Gastroesophageal sphincter (tissue), 4 donors: ENCODE measurements at places on chromosomes 11 and 22. TPM values are rescaled to one million over a fixed set of nuclear protein-coding genes. Genes with fewer than 3 reads are reported as not detected.

- ATAC-seq = no peak
Measured at GRCh38 chr22:48494256-48494967, 1333.3 kb downstream of the BRD1 start.

DNA sequence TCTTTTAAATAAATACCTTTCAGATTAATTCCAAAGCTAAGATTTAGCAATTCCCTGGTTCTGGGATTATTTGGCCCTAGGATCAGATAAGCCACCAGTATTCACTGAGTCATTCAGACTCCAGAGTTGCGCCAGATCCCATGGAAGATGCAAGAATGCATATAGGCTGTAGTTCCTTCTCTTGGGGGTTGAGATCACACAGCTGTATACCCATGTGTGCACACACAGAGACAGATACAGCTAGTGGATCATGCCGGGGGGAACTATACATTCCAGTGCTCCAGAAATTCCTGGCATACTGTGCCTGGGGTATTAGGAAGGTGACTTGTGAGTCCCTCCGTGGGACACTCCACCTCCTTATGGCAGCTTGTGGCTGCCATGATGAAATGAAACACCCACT lies 75.4 kb downstream of the ZBTB16 start:
- peak; percentile 32 for ATAC-seq

Gene DDI1
- total RNA-seq = not detected

GRCh38 chr22:25114369-25115362 lies 85.0 kb upstream of the CRYBB3 start:
- ATAC-seq = no peak

GRCh38 chr11:134576286-134576685 lies 164.2 kb upstream of the B3GAT1 start:
- no peak for ATAC-seq

DNA sequence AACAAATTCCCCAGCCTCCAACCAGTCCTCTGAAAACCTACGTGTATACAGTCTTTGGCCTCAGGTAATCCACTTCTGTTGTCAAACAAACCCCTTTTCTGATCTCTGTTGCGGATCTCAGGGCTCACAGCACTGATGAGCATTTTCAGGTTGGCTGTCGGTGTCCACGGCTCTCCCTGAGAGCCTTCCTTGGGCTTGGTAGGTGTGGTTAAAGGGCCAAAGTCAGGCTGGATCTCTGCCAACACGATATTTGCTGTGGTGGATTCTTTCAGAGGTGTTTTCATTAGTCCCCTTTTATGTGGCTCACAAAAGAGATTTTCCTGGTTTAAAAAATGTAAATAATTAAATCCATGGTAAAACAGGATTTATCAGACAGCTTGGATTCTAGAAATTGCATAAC lies 2.9 kb downstream of the E2F8 start:
- no peak for ATAC-seq

GRCh38 chr11:116062490-116063171 lies 558.4 kb upstream of the CADM1 start:
- ATAC-seq = no peak

Gene PIH1D2
- total RNA-seq = 1.8 TPM

GRCh38 chr11:76777876-76778275 lies 5.3 kb upstream of the TSKU start:
- no peak for ATAC-seq

DNA sequence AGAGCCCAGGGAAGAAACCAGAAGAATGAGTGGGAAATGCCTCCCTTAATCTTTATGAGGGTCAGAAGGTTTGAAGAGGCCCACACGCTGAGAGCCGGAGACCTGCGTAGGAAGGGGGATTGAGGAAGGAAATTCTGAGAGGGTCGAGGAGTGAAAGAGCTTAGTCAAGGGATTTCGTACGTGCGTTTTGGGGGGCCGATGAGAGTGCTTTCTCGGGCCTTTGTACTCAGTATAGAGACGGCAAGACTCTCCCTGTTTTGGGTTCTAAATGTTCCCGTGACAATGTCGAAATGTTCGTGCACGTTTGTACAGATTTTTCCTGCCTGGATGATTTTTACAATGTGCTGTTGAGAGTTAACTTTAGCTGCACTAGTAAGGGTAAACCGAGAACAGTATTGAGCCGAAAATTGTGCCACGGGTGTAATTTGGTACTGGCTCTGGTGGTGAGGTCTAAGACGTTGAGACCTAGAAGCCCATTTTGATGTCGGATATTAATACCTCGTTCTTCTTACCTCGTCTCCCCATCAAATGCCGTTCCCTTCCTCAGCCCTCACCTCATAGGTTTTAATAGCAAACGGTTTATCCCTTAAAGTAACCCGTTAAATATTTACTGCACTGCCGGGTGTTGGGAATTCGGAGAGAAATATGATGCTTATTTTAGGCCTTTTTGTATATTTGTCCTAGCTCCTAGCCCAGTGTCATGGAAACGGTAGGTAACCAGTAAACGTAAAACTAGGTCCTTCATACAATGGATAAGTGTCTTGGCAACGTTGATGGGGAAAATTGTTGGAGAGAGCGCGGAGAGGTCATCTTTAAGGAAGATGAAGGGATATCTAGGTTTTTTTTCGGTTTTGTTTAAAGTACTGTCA lies 734 bp downstream of the C11orf58 start:
- ATAC-seq = peak; percentile 6

Gene AGBL2
- 2.3 TPM for total RNA-seq

DNA sequence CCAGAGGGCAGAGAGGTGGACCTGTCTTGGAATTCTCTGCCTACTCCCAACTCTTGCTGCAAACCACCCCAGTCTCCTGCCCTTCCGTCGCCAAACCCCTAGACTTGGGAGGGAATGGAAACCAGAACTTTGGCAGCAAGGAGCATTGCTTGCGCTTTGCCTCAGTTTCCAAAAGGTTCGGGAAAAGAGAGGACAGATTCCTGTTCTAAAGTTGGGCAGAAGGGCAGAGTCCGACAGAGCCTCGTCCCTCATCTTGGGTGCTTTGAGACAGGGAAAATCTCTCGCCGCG lies 396 bp upstream of the ROBO3 start:
- no peak for ATAC-seq

Gene OR5P2
- not detected for total RNA-seq

GRCh38 chr11:12692229-12693075 lies 18.2 kb downstream of the TEAD1 start:
- peak; percentile 82 for ATAC-seq

GRCh38 chr11:96267496-96268032 lies 75.4 kb downstream of the MAML2 start:
- no peak for ATAC-seq

Gene OR4A16
- total RNA-seq = not detected

DNA sequence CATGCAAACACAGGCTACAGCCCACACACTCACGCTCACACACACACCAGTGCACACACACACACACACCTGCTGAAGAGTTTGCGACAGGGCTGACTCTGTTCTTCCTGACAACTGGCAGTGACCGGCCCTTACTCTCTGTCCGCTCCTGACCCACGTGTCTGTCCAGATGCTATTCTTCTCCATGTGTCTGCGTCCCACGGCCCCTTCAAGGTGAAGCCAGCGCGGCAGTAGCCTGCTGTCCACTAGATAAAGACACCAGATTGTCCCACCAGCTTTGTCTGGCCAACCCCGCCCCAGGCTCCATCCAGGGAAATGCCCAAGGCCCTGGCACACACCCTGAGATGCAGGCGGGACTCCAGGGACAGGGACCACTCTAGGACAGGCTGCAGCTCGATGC lies 713.9 kb downstream of the BRD1 start:
- ATAC-seq = no peak

Gene TRIM49
- total RNA-seq = not detected

- ATAC-seq = no peak
Measured at GRCh38 chr11:14420223-14420622, 61.2 kb upstream of the RRAS2 start.

Gene ASCL2
- not detected for total RNA-seq

DNA sequence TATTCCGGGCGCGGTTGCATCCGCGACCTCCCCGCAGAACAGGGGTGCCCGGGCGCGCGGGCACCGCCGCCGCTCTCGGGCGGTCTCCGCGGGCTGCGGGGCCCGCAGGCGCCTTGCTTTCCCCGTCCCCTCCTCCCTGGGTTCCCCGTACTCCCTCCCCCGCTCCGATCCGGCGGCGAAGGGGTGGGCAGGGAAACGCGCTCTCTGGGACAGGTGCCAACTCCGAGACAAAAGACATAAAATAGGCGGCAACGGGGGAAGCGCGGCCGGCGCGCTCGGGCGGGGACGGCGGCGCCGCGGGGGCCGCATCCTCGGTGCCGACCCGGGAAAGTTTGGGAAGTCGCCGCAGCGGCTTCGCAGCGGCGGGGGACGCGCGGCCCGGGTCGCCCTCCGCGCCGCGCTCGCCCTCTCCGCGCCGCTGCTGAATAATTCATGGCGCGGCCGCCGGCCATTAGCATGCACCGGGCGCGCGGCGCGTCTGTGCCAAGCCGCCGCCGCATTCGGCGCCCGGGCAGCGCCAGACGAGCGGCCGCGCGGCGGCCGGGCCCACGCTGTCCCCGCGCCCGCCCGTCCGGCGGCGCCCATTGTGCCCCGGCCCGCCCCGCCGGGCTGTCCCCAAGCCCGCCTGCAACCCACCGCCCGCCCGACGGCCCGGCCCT lies 78.7 kb upstream of the PPARA start:
- peak; percentile 65 for ATAC-seq

- no peak for ATAC-seq
Measured at GRCh38 chr11:19474954-19475721, 234.4 kb upstream of the E2F8 start.

GRCh38 chr11:102589047-102589459 lies 36.1 kb downstream of the MMP20 start:
- ATAC-seq = no peak

Gene CECR2
- total RNA-seq = 1.4 TPM

DNA sequence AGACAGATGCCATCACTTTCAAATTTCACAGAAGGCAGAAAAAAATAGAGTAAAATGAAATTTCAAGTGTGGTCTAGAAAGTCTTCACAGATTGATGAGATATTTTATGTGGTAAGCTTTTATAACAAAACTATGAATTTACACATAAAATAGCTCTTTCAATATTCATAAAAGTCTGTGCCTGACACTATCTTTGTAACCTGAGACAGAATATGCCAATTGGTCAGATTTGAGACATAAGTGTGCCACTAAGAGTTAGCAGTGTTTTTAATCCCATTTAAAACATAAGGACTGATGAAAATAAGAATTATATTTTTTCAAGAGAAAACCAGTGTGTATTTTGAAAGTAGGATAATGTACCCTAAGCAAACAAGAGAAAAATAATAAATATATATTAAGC lies 769.5 kb upstream of the LUZP2 start:
- ATAC-seq = no peak

DNA sequence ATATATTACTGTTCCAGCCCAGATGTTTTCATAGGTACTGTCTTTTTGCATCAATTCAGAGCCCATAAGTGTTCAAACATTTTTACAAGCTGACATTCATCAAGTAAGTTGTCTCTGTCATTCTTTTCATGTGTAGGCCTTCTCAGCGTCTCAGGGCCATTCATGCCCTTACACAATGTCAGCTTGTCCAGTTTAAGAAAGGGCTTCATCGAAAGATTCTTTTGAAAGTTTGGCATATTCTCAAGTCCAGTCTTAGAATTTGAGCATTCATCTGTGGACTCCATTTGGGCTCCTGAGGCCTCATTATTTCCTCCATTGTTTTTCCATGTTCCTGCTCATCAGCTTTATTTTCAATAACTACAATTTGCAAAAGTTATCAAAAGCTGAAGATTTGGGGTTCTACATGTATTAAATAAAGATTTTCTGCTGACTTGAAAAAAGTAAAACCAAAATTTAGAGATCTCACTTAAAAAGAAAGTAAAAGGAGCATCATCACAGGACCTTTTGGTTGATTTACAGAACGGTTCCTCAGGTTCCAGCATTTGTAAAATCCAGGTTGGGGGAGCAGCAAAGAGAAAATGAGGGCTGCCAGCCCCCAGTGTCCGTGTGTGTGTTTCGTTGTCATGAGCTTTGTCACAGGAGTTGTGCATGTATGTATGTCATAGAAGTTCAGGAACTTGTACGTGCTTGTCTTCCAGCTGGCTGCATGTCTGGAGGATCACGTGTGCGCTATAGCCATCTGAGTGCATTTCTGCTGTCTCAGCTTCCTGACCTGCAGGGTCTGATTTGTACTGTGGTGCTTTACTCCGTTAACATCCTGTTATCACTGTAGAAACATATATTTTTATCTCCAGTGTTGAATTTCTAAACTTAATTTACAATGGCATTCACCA lies 15.6 kb downstream of the MOV10L1 start:
- no peak for ATAC-seq

Gene OR51B5
- not detected for total RNA-seq

Gene HTR3A
- 0.77 TPM for total RNA-seq

DNA sequence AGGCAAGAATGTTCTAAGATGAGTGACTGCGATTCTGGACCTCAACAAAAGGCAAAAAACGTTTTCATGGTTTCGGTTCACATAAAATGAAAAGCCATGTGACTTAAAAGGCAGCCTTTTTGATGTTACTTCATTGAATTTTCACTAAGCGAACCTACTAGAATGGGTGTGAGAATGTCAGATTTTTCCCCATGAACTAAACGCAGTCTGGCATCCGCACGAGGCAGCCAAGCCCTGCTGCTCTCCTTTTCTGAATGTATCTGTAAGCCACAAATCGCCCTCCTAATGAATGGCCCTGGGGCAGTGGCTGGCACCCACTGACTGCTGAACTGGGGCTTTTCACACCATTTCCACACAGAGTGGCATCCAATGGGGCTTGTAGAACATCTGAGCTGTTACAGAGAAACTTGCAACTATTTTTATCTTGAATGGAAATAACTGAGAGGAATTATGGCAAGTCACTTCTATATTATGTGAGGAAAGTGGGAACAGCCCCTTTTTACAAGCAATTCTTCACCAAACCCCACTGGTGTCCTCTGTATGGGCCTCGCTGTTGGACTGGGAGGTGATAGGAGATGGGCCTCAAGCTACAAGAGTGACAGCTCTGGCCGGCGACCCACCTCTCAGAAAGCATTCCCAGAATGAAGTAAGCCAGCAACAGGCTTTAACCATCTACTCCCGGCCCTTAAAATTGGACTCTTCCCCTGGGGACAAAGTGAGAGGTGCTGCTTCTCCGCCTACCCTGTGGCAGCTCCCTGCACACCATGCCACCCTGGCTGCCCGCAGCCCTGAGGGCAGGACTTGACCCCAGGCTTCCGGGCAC lies 29.4 kb downstream of the PPP2R1B start:
- ATAC-seq = no peak

GRCh38 chr22:19942157-19943081 lies 801 bp upstream of the TXNRD2 start:
- peak; percentile 72 for ATAC-seq

DNA sequence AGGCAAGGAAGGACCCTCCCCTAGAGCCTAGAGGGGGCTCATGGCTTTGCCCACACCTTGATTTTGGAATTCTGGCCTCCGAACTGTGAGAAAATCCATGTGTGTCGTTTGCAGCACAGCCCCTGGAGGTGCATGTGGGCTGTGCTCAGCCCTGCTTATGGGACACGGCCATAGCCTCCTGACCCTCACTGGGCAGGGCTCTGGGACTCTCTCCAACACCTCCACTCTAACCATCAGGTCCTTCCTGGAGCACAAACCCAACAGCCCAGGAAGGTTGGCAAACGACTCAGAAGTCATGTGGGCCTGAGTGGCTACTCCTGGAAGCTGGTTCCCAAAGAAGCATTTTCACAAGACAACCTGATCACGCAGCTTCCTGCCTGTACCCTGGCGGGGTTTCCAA lies 144.1 kb downstream of the CTTN start:
- ATAC-seq = no peak
